ENCODE measurements at places on chromosomes 5 and 9.

DNA sequence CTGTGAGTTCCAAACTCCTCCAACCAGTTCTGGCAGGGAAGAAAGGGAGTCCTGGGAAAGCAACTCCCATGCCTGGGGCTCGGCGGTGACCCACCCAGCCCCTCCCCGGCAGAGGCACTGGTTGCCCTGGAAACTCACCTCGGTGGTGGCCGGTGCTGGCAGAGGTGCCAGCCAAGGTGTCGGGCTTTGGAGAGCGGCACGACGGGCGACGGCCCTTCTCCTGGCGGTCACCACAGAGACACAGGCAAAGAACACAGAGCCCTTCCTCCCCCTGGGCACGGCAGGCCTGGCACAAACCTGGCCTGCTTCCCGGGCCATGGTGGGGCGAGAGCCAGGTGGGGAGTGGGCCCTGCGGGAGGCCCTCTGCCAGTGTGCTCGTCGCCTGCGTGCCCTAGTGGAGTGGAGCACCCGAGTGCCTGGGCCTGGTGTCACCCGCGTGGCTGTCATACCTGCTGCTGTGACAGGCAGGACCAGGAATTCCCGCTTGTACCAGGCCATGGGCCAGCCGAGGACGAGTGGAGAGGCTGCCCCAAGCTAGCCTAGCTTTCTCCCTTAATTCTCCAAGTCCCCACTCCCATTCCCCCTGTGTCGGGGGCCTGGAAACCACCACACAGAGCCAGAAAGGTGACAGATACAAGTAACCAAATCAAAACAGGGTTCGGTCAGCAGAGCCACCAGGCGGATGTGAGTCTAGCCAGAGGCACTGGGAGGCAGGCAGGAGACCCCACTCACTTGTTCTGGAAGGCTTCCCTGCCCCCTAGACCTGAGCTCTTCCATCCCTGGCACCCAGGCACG is 8.2 kb upstream of the RALGDS start:
- no peak for DNase-seq

DNA sequence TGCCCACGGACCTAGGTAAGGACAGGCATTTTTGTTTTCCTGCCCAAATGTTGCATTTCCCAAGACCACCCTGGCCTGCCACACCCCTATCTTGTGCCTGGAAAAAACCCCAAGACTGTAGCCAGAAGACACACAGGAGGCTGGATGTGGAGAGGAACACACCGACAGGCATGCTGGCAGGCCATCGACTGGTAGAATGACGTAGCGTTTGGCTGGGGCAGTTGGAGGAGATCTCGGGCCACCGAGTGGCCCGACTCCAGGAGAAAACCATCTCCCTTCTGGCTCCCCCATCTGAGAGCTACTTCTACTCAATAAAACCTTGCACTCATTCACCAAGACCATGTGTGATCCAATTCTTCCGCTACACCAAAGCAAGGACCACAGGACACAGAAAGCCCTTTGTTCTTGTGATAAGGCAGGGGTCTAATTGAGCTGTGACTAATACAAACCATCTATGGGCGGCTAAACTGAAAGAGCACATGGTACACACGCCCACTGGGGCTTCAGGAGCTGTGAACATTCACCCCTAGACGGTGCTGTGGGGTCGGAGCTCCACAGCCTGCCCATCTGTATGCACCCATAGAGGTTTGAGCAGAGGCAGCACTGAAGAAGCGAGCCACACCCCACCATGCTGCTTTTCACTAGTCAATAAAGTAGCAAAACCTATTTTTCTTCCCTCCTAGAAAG is 38.9 kb upstream of the N4BP3 start:
- DNase-seq: no peak

DNA sequence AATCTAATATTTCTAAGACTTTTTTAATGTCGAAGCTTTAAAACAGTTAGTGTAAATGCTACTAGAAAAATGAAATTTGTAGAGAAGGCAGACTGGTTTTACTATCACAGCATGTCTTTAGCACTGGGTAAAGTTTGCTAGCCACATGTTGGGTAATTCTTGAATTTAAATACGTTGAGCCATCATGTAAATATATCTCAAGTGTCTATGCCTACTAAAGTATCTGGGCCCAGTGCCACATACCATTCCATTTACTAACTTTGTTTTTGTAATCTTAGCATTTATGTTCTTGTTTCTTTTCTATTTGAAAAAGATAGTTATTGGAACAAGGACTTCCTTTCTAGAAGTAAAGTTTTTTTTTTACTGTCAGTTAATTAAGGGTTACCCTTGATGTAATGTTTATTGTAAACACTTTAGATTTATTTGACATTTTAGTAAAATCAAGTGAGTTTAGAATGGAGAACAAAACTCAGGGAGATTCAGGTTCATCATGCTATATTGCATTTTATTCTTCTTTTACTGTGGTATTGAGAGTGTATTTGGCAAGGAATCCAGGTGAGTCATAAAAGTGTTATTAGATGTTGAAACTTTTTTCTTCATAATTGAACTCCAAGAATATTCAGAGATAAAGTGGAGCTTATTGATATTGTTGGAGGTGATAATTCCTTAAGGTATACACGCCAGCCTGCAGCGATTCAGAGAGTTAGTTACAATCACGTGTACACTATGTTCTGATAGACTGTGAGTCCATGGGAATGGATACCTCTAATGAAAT is 182.4 kb downstream of the CCDC171 start:
- no peak for DNase-seq

GRCh38 chr9:135887021-135887507 is 20.3 kb downstream of the CAMSAP1 start:
- no peak for DNase-seq

DNA sequence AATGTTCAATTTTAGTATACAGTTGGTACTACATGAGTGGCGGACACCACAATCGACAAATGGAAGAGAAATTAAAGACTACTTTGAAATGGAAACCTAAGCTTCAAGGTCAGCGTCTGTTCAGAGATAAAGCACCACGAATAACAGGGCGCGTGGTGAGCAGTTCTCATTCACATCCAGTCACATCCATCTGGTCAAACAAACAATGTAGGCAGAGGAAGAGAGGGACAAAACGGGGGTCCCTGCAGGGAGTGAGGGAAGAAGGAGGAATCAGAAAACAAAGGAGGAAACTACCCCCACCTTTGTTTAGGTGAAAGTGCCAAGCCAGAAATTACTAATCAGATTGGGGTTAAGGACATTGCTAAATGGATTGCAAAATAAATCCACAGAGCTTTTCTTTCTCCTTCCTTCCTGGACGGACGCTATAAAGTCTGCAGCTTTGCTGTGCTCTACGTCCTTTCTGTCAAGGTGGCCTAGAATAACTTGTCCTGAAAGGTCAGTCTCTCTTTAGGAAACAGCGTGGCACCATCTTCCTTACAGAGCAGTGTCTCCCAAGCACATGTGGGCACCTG is 138.6 kb downstream of the ENTREP1 start:
- no peak for DNase-seq
